GM04503 (cell line): ENCODE measurements at places on chromosomes 6 and 20.

DNA sequence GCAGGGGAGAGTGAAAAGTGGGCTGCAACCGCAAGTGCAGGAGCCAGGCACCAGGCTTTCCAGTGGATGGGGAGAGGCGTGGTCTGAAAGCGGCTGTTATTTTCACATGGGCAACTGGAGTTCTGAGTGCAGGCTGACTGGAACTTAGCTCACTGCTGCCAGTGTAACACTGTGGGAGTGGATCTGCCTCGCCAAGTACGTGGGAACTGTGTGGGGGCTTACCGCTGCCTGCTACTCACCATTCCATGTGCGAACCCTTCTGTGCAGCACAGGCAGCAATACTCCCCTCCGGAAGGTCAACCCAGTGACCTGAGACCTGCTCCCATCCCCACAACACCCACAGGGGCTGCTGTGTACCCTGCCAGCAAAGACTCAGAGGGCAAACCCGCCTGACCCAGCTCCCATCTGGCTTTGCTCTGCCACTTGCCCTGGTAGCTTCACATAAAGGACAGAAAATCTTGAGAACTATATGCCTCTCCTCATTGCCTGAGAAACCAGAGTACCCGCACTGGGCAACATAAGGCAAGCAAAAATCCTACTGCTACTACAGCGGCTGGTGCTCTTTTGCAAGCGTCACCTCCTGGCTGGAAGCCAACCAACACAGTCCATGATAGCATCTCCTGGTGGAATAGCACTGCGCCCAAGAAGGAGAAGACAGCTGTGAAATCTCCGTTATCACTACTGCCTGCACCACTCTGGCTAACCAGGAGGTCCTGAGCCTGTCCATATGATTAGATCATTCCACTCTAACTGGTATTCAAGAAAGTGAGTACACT is 54.4 kb upstream of the SIRPG start:
- no peak for DNase-seq

- no peak for DNase-seq
Observed at GRCh38 chr20:21522481-21523280, 8.8 kb upstream of the NKX2-2 start.

DNA sequence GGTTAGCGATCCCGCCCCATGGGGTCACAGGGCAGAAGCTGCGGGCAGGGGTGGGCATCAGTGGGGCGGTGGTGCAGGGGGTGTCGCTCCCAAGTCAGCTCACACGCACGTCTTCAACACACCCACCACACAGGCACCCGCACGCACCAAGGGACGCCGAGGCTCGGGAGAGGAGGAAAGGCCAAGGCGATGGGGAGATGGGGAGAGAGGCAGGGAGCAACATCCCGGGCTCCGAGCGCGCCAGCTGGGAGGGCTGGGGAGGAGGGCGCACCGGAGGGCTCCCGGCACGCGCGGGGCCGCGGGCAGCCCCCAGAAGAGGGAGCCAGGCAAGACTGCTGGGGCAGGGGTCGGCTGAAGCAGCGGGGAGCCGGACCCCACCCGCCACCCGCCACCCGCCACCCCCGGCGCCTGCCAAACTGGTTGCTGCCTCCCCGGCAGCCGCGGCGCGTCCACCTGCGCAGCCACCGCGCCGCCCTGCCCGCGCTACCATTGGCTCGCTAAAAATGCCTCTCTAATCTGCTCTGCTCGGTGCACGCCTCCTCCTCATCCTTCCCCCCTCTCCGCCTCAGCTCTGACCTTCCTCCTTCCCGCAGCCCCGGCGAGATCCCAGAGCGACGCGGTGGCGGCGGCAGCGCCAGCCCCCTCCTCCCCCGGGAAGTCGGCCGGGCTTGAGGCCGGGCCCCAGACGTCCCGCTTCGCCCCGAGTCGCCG is at the start of gene PACSIN1:
TSS of gene PACSIN1 (plus strand) at position 546 of the 711 bp plus-strand sequence. CDS start 60,230 bp downstream, outside the sequence.
- no peak for DNase-seq

GRCh38 chr6:132511831-132512220 is 1.1 kb downstream of the STX7 start:
- DNase-seq: no peak

DNA sequence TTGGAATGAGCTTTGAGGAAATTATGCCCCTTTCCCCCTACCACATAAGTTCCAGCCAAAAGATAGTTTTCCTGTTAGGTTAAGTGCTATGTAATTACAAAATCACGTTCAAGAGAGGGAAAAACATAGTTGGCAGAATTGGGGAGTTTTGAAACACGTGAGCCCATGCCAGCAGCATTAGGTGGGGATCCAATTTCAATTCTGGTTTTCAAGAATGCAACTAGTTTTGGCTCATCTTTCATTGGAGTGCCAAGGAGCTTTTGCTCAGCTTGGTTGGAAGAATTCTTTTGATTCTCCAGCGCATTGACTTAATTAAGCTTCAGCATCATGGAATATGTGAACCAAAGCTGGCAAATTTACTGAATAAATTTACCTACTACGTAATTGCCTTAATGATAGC is 95.9 kb downstream of the SAMD5 start:
- no peak for DNase-seq

DNA sequence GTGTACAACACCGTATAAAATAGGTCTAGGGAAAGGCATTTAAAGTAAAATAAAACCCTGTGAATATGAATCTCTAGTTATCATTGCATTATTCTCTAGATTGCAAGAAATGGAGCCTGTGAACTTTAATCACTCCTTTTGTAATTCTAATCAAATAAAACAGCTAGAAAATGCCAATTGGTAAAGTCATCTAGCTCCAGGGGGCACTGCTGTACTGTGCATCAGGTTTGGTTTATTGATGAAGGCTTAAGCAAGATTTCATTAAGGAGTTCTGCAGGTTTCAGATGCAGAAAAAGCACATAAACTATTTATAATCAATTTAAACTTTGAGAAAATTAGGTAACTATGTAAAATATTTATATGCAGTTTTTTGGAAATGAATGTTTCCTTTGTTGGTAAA is 645.0 kb downstream of the PHF3 start:
- no peak for DNase-seq

- no peak for DNase-seq
Observed at GRCh38 chr6:150800674-150801314, 64.7 kb upstream of the MTHFD1L start.

- no peak for DNase-seq
Observed at GRCh38 chr6:13272131-13273046, 55.9 kb downstream of the TBC1D7 start.

- no peak for DNase-seq
Observed at GRCh38 chr6:25377664-25378063, 98.5 kb downstream of the CARMIL1 start.

GRCh38 chr6:38783443-38784228 is 68.5 kb downstream of the DNAH8 start:
- DNase-seq: no peak

GRCh38 chr20:14764511-14765369 is 427.3 kb upstream of the FLRT3 start:
- no peak for DNase-seq

DNA sequence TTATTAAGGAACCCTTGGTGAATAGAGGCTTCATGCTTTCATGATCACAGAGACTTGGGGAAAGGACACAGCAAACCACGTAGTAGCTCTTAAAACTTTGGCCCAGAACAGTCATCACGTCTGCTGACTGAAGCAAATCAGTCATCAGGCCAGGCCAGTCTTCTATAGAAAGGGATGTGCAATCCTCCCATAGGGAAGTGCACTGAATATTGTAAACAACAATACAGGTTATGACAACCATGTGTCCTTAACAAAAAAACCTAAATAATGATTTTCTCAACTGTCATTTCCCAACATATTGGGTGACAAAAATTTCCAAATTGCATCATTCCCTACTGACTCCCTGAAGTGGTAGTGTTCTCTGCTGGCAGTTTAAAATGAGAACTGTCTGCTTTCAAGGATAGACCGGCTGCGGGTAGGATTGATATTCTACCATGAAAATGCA is 388.2 kb upstream of the CITED2 start:
- DNase-seq: no peak

DNA sequence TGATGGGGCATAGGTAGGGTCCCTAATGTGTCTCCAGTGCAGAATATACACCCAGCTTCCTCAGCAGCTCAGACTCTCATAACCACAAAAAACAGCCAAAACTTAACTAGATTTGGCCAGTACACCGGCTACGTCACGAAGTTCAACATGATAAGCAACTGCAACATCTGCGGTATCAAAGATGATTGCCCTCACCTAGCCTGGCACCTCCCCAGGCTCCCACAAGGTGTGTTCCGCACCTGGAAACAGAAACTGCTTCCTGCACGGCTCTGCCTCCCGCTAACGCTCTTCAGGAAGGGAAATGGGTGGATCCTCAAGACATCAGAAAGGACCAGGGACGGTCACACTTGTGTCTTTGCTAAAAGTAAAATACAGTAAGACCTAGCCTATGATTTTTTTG is 9.5 kb downstream of the TXNDC5 start:
- no peak for DNase-seq

GRCh38 chr6:131250122-131250521 is 114.9 kb downstream of the AKAP7 start:
- DNase-seq: no peak

- no peak for DNase-seq
Observed at GRCh38 chr6:25649611-25650010, 2.4 kb upstream of the SCGN start.
